Neural crest cell (in vitro differentiated cells): ENCODE measurements at places on chromosomes 16 and 17. TPM values are rescaled to one million over a fixed set of nuclear protein-coding genes. Genes with fewer than 3 reads are reported as not detected.

GRCh38 chr17:43530288-43531081, 15.7 kb downstream of the ETV4 start:
- peak overlapping the region; percentile 85 for H3K4me3 ChIP-seq
- H3K27ac ChIP-seq = peak overlapping the region; percentile 95
- peak; percentile 93 for DNase-seq
- H3K4me1 ChIP-seq = peaks cover 58% of the 10 kb centered on the region
- peaks cover 11% of the 10 kb centered on the region for H3K36me3 ChIP-seq

DNA sequence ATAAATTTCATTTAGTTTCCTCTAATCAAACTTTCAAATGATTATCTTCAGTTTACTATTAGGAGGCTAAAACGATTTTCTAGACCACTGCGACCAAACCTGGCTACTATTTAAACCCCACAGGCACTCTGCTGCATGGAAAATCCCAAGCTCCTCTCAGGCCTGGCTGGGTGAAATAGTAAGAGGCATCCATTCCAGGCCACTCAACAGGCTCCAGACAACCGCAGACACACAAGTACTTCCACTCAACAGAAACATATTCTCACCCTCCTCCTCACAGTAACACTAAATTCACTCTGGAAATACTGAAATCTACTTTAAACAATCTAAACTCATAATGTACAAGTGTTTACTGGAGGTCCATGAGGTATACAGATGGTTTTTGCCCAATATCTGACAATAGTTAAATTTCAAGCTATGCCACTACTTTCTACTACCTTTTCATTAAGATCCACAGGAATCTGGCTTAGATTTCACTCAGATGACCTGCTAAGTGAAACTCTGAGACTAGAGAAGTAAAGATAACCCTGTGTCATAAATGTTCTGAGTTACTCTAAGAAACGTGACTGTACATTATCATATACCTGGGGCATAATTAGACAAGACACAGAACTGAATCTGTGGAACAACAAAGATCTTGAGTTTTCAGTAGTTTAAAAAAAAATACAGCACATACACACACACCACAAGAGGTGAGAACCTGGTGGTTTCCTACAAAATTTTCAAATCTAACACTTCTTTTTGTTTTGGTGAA, 10.4 kb downstream of the VPS53 start:
- no peak overlapping the region for H3K27ac ChIP-seq
- no peak for DNase-seq
- no peak overlapping the region for H3K4me3 ChIP-seq
- peaks cover 5% of the 10 kb centered on the region for H3K4me1 ChIP-seq
- peaks cover 2% of the 10 kb centered on the region for H3K36me3 ChIP-seq

GRCh38 chr16:74221828-74222227, 74.8 kb upstream of the PSMD7 start:
- no peak for DNase-seq
- H3K36me3 ChIP-seq = no peaks in the 10 kb centered on the region
- peaks cover 8% of the 10 kb centered on the region for H3K4me1 ChIP-seq
- no peaks in the 10 kb centered on the region for H3K27me3 ChIP-seq
- H3K4me3 ChIP-seq = no peak overlapping the region
- no peak overlapping the region for H3K27ac ChIP-seq

- no peaks in the 10 kb centered on the region for H3K36me3 ChIP-seq
- no peaks in the 10 kb centered on the region for H3K27me3 ChIP-seq
- no peak overlapping the region for H3K4me3 ChIP-seq
- DNase-seq = no peak
- peaks cover 14% of the 10 kb centered on the region for H3K4me1 ChIP-seq
- H3K27ac ChIP-seq = no peak overlapping the region
Observed at GRCh38 chr17:77769762-77770161, 188.7 kb upstream of the TNRC6C start.

HOXB5 gene
- 2.3 and 2.6 TPM in 2 replicates for total RNA-seq

LDHD gene
- 0.56 TPM in 1 of 2 replicates, not detected in the other for total RNA-seq

CEMP1 gene
- not detected in 2 replicates for total RNA-seq
